ENCODE measurements at places on chromosomes 3 and 15. TPM values are rescaled to one million over a fixed set of nuclear protein-coding genes. Genes with fewer than 3 reads are reported as not detected.

GRCh38 chr3:36957862-36958686, 13.2 kb upstream of the TRANK1 start:
- H3K4me1 ChIP-seq: peaks cover 20% of the 10 kb centered on the region
- DNase-seq: no peak
- no peaks in the 10 kb centered on the region for H3K36me3 ChIP-seq
- H3K4me3 ChIP-seq: no peak overlapping the region

DNA sequence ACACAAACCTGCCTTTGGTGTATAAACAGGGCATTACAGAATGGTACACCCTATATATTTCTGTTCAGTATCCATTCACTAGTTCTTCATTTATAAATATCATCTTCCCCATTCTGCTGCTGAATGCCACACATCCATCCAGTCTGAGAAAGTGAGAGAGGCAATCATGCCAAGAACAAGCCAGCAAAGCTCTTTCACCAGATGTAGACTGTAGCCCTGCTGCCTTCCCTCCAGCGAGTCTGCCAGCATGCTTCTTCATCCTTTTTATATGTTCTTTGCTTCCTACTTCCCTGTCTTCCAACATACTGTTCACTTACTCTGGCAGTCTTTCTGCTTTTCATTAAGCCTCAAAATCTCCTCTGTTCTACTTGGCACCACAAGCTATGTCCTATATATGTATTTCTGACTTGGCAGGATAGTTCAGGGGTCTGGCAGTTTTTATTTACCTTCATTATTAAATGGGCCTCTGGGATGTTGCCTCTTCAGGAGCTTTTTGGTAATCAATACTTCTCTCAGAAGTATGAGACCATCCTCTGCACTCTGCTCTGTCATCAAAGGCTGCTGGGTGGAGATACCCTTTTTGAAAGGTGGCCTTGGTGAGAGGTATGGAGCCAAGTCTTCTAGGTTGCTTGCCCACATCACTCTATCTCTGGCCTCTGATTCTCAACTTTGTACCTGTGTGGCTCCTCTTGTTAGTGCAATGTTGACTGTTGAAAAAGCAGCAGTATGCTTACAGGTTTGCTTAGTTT, 48.6 kb downstream of the CHP1 start:
- H3K27ac ChIP-seq: no peak overlapping the region
- H3K4me3 ChIP-seq: no peak overlapping the region
- DNase-seq: no peak

DNA sequence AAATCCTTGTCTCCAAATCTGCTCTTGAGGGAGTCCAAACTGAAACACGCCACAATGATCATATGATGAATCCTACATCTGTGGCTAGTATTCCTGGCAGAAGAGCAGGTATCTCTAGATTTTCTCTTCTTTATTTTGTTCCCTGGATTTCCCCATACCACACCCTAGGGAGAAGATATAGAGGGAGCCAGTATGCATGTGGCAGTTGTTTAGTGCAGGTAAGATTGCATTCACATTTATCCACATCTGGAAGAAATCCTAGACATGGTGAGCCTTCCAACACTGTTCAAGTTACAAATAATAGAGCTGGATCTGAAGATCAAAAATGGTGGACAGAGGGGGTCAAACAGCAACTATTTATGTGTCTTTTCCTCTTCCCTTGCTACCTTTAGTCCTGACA, 316.7 kb downstream of the ZNF385D start:
- H3K36me3 ChIP-seq: no peaks in the 10 kb centered on the region
- DNase-seq: no peak
- no peaks in the 10 kb centered on the region for H3K27me3 ChIP-seq
- H3K4me3 ChIP-seq: no peak overlapping the region

- no peak overlapping the region for H3K4me3 ChIP-seq
- H3K36me3 ChIP-seq: no peaks in the 10 kb centered on the region
- no peaks in the 10 kb centered on the region for H3K27me3 ChIP-seq
- no peak for DNase-seq
- no peak overlapping the region for H3K27ac ChIP-seq
These were observed 77.0 kb downstream of the LYSMD4 start for GRCh38 chr15:99656205-99656604.

DNA sequence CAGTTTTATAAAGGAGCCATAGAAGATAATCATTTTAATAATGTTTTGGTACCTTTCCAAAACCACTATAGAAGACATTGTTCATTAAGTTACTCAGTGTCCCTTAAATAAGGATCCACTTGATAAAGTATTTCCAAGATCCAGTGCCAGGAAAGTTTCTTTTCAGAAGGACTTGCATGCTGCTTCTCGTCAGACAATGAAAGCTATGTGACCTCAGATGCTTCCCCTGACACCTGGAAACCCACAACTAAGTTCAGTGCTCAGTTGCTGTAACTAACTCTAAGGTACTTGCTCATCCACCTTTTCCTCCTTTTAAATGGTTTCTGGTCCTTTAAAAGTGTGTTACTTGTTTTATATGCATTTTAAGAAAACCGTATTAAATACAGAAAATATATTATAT, 7.3 kb downstream of the SSR3 start:
- no peak for DNase-seq
- H3K36me3 ChIP-seq: peaks cover 22% of the 10 kb centered on the region
- H3K27me3 ChIP-seq: no peaks in the 10 kb centered on the region
- peaks cover 67% of the 10 kb centered on the region for H3K4me1 ChIP-seq
- no peak overlapping the region for H3K4me3 ChIP-seq

Gene FBXW12
- not detected for total RNA-seq

Measured in thyroid gland (tissue), 4 donors.